CD8-positive, alpha-beta T cell (primary cell): ENCODE measurements at places on chromosomes 7 and 10.

DNA sequence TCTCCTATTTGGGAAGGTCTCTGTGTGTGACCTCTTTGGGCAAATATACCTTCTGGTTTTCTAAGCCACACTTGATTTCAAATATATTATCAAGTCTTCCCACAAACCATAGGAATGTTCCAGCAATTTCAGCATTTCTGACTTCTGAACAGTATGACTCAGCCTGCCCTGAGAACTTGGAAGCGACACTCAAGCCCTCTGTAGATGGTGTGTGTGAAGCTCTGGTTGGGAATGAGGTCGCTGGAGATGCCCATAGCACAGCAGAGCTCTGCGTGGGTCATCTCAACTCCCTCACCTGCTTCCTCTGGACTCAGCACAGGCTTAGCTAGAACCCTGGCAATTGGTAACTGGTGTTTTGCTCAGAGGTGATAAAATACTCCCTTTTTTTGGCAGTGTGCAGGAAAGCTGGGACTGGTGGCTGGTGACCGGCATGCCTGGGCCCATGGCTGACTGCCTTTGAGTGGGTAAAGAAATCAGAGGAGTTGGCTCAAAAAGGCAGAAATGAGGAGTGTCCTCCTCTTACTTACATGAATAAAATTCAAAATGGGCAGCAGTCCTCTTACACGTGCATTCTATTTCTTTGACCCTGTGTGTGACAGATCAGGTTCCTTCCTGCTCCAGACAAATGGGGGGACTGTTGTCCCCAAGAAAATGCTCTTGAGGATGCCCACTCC, 87.5 kb upstream of the NRP1 start:
- no peak for DNase-seq

- no peak for DNase-seq
Observed at GRCh38 chr7:26583094-26583648, 281.2 kb downstream of the SKAP2 start.

- DNase-seq: no peak
Observed at GRCh38 chr7:108088729-108089128, 41.4 kb downstream of the LAMB4 start.

- DNase-seq: no peak
Observed at GRCh38 chr7:148903504-148903903, 19.4 kb upstream of the EZH2 start.

DNA sequence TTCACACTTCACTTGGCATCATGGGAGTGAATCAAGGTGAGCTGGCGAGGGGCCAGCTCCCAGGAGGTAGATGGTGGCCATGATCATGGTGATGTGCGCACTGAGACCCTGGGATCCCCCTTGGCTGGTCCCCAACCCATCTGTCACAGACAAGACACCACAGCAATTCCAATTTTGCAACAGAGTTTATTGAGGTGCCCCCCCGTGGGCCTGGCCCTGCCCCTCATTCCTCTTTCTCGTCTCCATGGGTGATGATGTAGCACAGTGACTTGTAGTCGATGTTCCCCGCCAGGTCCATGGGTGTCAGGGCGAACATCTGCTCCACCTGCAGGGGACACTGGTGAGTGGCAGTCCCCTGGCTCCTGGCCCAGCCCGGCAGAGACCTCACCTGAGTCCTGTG, 2.4 kb downstream of the MYL7 start:
- no peak for DNase-seq

GRCh38 chr7:157116762-157117161, 22.0 kb upstream of the UBE3C start:
- no peak for DNase-seq

- no peak for DNase-seq
Observed at GRCh38 chr7:23372611-23373010, 73.5 kb downstream of the MALSU1 start.

- DNase-seq: no peak
Observed at GRCh38 chr7:139036901-139037300, 1.1 kb upstream of the ZC3HAV1L start.

- no peak for DNase-seq
Observed at GRCh38 chr7:36423633-36424032, 34.0 kb downstream of the ANLN start.

DNA sequence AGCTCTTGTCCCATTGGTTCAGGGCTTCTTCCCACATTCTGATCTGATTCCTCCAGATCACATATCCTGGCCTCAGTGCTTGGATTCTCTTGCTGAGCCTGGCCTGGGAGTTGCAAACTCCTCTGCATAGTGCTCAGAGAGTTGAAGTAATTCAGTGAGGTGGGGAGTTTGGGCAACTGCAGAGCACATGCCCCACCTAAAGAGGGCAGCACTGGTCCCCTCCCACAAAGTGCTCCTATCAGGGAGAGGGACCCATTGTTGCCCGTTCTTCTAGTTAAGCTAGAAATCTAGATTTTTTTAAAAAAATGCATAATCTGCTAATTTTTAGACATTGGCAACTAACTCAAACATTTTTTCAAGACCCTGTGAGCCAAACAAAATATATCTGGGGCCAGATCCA, 45.1 kb downstream of the CHN2 start:
- no peak for DNase-seq

DNA sequence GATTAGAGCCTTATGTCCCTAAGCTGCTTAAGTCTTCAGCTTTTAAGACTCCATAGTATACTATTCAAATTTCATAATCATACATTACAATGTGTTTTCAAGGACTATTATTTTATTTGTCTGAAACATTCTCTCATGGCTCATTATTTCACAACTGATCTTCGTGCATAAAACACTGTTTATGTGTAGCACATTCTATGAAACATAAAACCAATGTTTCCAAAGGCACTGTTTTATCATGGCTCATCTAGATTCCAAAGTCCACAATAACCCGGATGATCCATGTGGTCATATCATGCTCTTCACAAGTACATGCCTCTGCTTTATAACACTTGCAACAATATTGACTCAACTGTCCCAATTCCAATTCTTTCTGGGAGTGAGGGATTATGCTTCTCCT, 806.1 kb downstream of the TNS3 start:
- DNase-seq: no peak

DNA sequence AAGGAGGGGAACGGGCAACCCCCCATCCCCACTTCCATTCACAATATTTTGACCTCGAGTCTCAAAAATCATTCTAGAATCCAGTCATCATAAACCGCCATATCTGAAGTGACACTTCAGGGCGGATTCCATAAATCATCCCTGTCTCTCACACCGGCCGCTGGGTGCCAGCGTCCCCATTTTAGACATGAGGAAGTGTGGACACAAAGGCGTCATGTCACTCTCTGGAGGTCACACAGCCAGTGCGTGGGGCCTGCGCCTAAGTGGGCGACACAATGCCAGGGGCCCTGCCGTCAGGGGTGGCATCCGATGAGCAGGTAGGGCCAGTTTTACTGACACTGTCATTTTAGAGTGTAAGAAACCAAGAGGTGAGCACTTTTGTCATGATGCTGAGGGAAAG, 19.5 kb downstream of the KCNH2 start:
- no peak for DNase-seq

- DNase-seq: no peak
Observed at GRCh38 chr10:124213899-124214510, 120.6 kb upstream of the CHST15 start.

DNA sequence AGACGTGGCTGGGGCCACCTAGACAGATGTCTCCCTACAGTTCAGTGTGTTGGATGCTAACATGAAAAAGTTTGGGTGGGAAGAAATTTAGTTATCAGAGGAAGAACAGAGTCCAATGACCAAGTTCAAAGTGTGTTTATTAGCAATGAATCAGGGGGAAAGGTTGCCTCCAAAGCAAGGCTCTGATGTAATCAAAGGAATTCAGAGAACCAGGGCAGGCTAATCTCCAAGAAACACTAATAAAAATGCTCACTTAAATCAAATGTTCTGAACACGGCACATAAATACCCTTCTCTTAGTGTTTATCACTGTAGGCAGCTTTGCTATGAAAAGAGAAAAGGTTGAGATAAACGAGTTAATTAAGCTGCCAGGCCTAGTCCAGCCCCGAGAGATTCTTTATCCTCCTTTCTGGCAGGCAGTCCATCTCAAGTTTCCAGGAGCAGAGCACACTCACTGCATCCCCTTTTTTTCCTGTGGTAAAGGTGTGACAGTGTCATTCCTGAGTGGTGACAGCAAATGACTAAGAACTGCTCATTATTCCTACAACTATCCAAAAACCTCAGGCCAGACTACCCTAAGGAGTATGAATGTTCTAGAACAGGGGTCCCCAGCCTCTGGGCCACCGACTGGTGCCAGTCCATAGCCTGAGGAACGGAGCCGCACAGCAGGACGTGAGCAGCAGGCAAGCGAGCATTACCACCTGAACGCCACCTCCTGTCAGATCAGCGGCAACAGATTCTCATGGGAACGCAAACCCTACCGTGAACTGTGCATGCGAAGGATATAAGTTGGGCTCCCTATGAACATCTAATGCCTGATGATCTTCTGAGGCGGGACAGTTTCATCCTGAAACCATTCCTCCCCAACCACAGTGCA, 66.9 kb upstream of the FHIP2A start:
- no peak for DNase-seq

DNA sequence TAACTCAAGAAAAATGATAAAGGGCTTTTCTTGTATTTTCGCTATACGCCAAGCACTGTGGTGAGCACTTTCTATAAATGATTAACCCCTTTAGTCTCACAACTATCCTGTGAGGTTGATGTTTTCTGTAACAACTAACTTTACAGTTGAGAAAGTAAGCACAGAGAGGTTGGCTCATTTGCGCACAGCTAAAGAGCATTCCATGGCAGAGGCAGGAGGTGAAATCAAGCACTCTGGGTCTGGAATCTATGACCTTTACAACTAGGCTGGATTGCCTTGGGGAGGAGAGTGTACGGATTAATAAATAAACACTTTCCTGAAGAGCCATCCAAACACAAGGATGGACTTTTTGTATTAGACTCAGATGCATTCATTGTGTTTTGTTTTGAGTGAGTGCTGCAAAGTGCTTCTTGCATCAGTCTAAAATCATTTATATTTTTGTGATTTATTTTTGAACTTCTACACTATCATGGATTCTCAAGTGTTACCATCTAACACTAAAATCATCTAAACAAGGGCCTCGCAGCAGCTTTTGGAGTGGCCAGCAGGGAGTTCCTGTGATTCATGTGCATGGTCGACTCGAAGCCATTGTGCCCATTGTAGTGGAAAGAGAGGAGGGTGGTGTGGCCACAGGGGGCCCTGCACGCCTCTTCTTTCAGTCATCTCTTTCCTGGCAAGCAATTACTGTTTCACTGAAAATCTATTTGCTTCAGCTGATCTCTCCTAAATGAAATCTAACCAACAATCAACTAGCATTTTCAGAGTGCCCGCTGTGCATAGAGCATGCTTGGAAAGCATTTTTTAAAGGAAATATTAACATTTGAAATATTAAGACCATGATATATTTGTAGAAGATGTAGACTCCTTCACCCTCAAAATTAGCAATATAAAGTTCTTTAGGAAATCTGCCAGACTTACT, 633.4 kb upstream of the COBL start:
- DNase-seq: no peak

DNA sequence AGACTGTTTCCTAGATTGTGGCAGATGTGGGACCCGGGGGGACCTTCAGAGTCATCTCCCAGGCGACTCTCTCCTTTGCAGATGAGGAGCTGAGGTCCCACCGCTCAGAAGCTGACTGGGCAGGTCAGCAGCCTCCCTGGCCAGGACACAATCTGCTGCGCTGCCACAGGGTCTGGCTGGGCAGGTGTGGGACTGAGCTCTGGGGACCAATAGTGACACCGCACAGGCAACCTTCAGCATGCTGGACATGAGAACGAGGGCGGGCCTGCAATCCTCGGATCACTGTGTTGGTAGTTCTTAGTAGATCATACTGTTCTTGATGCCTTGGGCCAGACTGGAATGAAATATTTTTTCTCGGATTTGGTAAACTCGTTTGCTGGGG, 20.5 kb upstream of the CRYGN start:
- no peak for DNase-seq

GRCh38 chr7:138029126-138029525, 27.2 kb upstream of the CREB3L2 start:
- DNase-seq: no peak

GRCh38 chr10:122265896-122266295, 5.2 kb upstream of the BTBD16 start:
- no peak for DNase-seq

DNA sequence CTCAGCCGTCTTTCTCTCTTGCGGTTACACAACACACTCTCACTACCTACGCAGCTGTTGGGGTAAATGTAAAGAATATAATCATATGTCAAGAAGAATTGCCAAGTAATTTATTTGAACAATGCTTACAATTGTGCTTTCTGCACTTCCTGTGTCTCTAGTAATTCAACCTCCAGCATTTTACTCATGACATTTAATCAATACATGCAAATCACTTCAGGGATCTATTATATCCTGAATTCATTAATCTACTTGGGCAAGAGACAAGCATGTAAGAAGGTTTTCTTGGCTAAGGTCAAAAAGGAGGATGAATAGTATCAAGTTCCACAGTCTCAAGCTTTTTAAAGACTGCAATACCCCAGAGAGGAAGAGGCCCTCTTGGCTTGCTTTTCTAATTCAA, 562.9 kb upstream of the ADARB2 start:
- DNase-seq: no peak
